ENCODE measurements at places on chromosomes 11 and 22. TPM values are rescaled to one million over a fixed set of nuclear protein-coding genes. Genes with fewer than 3 reads are reported as not detected.

Gene ABTB2
- 19.1 TPM for total RNA-seq

Gene CDC42BPG
- 1.3 TPM for total RNA-seq

Gene SAA4
- not detected for total RNA-seq

Gene TPBGL
- total RNA-seq: not detected

Gene PLXNB2
- 49.2 TPM for total RNA-seq

Gene PLEKHB1
- total RNA-seq: 44.8 TPM

Gene MFRP
- total RNA-seq: not detected

Gene RAG1
- total RNA-seq: 1.3 TPM

Gene RBMXL2
- not detected for total RNA-seq

Gene NDUFC2
- total RNA-seq: 250 TPM

All from heart right ventricle (tissue), 16 donors.